ENCODE measurements at places on chromosomes 2 and 18. TPM values are rescaled to one million over a fixed set of nuclear protein-coding genes. Genes with fewer than 3 reads are reported as not detected.

ASB1 gene
- total RNA-seq: 29.0 TPM

ARHGAP28 gene
- 2.9 TPM for total RNA-seq

COMMD1 gene
- total RNA-seq: 15.8 TPM

GLB1L gene
- total RNA-seq: 10.8 TPM

FAM228A gene
- not detected for total RNA-seq

CYP27A1 gene
- 5.1 TPM for total RNA-seq

GPBAR1 gene
- not detected for total RNA-seq

CHMP3 gene
- total RNA-seq: 62.5 TPM

CCDC85A gene
- not detected for total RNA-seq

TMEM163 gene
- total RNA-seq: 0.42 TPM

SULT1C2 gene
- 2.5 TPM for total RNA-seq

MARCHF7 gene
- 35.3 TPM for total RNA-seq

FEV gene
- total RNA-seq: not detected

GALNT13 gene
- total RNA-seq: 3.8 TPM

TNFAIP6 gene
- total RNA-seq: 0.16 TPM

POTEE gene
- total RNA-seq: 32.4 TPM

CD8B gene
- not detected for total RNA-seq

HAAO gene
- total RNA-seq: not detected

DPP4 gene
- 0.05 TPM for total RNA-seq

TTC39C gene
- 24.1 TPM for total RNA-seq

NAGK gene
- 26.6 TPM for total RNA-seq

DSEL gene
- total RNA-seq: 2.2 TPM

CYP20A1 gene
- 11.4 TPM for total RNA-seq
